Activated CD4-positive, alpha-beta T cell treated with anti-CD3 and anti-CD28 coated beads for 48 hours (primary cell): ENCODE measurements at places on chromosomes 1 and 21.

DNA sequence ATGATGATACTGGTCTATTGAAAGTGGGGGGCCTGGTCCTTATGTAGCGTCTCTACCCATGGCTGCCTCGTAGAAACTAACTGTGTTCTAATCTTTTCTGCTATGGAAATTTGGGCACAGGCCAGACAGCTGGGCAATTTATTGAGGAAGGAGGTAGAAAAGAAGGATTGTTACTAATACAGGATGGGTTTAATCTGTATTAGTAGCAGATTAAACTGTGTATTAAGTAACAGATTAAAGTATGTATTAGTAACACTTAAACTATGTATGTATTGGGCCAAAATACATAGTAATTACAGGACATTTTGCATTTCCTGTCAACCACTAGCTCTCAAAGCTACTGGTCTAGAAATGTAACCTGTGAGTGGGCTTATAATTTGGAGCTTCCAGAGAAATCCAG lies 142.0 kb downstream of the MAST2 start:
- DNase-seq: no peak

- peak; percentile 63 for DNase-seq
Measured at GRCh38 chr1:145997016-145997717, 788 bp upstream of the TXNIP start.

DNA sequence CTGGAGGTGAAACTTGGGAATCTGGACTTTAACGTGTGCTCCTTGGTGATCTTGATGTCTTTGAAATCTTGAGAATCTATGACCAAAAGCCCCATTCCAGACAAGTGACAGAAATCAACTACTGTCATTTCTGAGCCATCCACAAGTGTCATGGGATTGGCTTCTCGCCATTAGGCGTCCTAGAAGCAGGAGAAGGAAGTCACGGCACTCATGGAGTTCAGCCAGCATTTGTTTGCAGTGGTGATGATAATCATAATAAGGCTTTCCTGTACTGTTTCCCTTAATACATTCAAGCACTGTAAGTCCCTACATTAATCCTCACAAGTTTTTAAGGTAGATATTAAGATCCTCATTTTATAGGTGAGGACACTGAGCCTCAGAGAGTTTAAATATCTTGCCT lies 11.9 kb downstream of the F5 start:
- no peak for DNase-seq

GRCh38 chr1:117128323-117129079 lies 7.0 kb upstream of the TRIM45 start:
- no peak for DNase-seq

DNA sequence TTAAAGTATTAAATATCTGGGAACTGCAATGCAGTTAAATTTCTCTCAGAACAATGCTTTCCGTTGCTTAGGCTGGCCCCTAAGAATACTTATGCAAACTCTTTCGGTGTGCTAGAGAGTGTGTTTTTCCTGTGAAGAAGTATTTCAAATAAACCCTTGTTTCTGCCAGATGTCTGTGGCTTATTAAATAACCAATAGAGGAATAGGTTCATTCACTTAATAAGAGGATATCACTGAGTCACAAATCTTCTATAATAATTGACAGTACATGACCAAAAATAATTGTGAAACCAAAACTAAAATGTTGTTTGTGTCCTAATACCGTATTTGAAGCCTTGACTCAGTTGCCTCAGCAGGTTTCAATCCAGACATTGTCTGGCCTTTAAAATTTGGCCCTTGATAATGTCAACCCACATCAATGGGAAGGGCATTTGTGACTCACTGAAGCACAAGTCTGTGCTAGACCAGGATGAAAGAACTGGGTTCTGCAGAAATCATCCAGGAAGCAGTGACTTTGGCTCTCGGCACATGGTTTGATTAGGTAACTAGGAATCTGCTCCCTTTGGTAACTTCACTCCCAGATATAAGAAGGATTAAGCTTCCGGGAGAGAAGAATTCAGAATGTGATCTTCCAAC lies 104.2 kb upstream of the BARHL2 start:
- no peak for DNase-seq

DNA sequence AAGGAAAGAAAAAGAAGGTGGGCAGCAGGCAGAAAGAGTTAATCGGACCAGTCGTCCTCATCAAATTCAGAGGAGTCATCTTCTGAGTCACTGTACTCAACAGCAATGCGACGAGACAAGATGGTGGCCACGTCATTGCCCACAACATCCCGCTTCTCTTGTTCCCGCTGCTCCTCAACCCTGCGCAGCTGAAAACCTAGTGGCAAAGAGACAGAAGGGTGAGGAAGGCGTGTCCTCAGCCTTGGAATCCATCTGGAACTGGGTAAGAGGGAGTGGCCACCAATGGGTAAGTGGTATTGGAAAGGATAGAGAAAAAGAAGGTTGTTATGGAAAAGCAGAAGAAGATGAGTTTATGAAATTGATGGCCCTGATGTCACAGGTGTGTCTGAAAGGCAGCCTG lies 15.7 kb downstream of the GPR3 start:
- DNase-seq: no peak

GRCh38 chr21:42075686-42076471 lies 4.8 kb downstream of the UMODL1 start:
- DNase-seq: no peak

GRCh38 chr1:78792756-78793155 lies 143.1 kb downstream of the IFI44 start:
- DNase-seq: no peak

DNA sequence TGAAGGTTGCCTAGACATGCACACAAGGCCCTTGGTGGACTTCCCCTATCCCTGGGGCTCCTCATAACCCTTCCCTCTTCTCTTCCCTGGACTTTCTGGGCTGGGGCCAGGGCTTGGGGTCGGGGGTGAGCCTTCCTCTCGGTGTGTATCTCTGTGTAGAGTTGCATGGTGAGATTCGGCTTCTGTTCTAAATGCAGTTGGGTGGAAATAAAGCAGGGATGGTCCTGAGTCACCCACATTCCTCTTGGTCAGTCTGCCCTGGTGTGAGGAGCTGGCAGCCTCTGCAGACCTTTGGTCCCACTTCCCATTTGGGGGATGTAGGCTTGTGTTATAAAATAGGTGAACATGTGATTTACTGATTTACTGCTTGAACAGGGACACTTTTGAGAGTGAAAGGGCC lies 38.0 kb downstream of the ADARB1 start:
- DNase-seq: no peak

DNA sequence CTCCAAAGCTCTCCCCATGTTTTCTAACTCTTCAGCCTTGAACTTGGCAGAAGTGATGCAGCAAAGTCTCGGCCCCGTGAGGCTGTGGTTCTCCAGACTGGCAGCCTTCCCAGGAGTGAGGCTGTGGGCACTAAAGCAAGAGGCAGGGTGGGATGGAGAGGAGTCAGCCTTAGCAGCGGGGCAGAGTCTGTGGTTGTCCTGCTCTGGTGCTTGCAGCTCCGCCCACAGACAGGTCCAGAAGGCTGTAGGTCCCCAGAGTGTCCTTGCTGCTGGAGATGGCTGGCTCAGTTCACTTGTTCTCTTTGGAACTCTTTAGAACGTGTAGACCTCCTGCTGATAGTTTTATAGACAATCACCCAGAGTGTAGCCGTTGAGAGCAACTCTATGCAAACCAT lies 142.6 kb downstream of the AJAP1 start:
- DNase-seq: no peak
